ENCODE measurements at places on chromosomes 5 and 9.

GRCh38 chr9:110672873-110673510 lies 4.4 kb downstream of the MUSK start:
- no peak for DNase-seq

DNA sequence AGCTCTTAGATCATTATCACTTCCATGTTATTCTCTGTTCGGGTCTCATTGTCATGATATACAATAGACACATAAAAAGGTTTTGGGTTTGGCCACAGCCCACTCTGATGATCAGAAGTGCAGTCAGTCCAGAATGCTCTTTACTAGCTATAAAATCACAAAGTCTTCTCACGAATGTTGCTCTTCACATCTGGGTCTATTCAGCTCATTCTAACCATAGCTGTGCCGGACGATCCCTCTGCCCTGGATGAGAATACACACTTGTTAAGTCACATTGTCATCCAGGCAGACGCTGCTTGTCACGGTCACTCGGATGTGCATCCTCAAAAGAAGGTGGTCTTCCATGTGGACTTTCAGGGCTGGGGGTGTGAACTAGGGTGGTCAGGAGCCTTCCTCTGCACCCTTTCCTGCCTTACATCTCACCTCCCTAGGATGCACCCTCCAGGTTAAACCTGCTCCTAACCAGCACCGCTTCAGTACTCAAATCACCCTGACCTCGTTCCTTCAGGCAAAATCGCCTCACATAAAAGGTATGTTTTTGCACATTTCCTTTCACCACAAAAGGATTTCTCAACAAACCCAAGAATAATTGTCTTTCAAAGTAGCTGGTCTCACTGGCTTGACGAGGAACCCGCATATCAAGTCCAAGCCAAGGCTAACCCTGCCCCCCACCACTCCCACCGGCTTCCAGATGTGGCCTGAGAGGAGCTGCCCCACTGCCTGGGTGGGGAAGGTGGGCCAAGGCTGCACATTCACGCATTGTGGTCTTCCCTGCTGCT lies 21.9 kb downstream of the ANKH start:
- DNase-seq = no peak

GRCh38 chr9:122350577-122351355 lies 20.1 kb upstream of the PTGS1 start:
- DNase-seq = peak; percentile 88

GRCh38 chr5:11323761-11324160 lies 562.7 kb upstream of the DAP start:
- DNase-seq = no peak

- DNase-seq = no peak
Observed at GRCh38 chr9:136547508-136548215, 1.8 kb upstream of the NOTCH1 start.

- DNase-seq = no peak
Observed at GRCh38 chr9:30574355-30575151, 1809.9 kb upstream of the ACO1 start.

GRCh38 chr9:9117866-9118265 lies 1318.3 kb upstream of the DMAC1 start:
- no peak for DNase-seq

GRCh38 chr9:26604076-26604662 lies 288.4 kb downstream of the CAAP1 start:
- no peak for DNase-seq

DNA sequence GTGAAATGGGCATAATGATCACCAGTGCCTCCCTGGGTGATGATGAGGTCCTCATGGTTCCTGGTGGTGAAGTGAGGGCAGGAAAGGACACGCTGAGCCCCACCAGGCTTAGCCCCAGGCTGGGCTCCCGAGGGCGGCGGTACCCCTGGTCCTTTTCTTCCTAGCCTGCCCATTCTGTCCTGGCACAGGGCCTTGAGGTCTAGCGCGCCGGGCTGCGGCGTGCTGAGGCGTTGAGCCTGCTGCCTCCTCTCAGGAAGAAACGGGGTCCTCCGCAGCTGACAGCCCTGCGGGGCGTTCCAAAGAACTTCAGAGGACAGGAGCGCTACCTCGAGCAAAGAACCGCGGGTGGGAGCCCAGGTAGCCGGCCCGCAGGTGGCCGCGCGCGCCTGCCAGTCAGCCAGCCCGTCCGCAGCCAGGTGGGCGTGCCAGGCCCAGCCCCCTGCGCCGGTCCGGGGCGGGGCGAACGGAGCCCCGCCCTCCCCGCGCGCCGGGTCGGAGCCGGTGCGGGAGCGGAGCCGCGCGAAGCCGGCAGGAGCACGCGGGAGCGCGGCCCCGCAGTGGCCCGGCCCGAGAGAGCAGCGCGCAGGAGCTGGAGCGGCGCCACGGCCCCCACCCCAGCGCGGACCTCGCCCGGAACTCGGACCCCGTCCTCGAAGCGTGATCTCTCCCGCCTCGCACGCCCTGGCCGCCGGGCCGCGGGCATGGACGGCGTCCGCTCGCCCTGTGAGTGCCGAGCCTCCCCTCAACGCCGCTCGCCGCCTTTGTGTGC lies at the start of gene WNK2:
Gene WNK2 (plus strand): TSS at position 477 of the 769 bp plus-strand sequence. CDS start 791 bp downstream, outside the sequence.
- DNase-seq = peak; percentile 76

GRCh38 chr5:56026863-56027300 lies 32.1 kb upstream of the IL6ST start:
- peak; percentile 74 for DNase-seq

GRCh38 chr5:136805466-136805865 lies 440.1 kb upstream of the TRPC7 start:
- no peak for DNase-seq

DNA sequence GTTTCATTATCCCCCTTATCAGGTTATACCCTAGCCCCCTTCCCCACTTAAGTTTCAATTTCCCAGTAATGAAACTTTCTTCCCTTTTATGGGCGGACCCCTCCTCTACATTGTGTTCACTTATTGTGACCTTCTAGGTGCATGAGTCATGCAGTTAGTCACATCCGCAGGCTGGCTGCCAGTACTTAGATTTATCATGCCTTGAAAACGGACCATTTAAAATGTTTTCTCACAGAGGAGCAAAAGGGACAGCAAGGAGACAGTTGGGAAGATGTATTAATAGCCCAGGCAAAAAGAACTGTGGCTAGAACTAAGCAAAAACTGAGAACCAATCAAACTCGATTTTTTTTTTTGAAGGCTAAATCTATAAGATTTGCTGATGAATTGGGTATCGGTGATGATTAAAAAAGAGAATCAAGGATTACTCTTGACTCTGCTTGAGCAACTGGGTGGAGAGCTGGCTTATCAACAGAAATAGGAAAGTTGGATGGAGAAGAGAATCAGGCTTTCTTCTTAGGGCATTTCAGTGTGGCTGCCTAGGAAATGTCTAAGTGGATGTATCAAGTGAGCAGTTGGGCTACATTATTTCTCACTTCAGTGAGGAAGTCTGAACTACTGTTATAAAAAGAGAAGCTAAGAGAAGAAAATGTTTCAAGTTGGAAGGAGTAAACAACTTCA lies 615.0 kb downstream of the HINT1 start:
- DNase-seq = no peak

Measured in GM20000 (cell line).